ENCODE measurements at places on chromosomes 1 and 21.

GRCh38 chr1:162704673-162705424 lies 72.6 kb downstream of the DDR2 start:
- no peak for DNase-seq

DNA sequence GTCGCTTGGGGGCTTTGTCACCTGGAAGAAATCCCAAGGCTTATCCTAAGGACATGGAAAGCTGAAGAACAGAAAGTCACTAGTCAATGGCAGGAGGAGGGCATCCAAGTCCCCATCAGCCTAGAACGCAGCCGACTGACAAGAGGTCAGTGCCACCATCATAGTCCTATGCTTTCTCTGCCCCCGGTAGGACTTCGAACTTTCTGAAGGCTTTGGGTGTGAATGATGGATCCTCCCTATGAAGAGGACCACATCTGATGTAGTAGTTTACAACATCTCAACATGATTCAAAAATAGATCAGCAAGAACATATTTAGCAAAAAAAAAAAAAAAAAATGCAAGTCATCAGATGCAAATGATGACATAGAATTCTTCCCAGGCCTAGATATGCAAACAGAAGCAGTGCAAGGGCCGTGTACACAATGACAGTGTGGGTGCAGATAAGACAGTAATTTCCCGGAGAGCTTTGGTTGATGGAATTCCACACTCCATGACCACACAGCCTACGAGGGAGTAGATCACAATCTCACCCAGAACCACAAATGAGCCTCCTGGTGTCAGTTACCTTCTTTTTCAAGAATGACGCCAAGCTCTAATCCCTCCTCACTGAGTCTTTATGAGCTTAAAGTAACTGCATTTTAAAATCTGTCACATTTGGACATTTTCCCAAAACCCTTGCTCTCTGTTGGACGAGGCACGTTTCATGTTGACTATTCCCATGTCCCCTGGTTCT lies 88.2 kb downstream of the PSMG1 start:
- peak; percentile 68 for DNase-seq

DNA sequence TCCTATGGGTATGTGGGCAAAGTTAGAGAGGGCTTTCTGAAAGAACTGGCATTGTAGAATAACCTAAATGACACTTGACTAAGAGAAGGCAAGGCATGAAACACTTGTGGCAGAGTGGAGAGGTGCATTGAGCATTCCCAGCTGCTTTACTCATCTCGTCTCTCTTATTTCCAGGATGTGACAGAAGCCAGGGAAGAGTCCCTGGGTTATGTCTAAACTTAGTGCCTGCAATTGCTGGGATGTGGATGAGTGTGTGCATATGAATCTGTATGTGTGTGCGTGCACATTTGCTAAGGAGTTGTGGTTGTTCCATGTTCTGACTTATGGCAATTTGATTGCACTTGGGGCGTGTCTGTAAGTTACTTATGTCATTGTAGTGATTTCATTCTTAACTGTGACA lies 1326.5 kb upstream of the B3GALT2 start:
- no peak for DNase-seq

DNA sequence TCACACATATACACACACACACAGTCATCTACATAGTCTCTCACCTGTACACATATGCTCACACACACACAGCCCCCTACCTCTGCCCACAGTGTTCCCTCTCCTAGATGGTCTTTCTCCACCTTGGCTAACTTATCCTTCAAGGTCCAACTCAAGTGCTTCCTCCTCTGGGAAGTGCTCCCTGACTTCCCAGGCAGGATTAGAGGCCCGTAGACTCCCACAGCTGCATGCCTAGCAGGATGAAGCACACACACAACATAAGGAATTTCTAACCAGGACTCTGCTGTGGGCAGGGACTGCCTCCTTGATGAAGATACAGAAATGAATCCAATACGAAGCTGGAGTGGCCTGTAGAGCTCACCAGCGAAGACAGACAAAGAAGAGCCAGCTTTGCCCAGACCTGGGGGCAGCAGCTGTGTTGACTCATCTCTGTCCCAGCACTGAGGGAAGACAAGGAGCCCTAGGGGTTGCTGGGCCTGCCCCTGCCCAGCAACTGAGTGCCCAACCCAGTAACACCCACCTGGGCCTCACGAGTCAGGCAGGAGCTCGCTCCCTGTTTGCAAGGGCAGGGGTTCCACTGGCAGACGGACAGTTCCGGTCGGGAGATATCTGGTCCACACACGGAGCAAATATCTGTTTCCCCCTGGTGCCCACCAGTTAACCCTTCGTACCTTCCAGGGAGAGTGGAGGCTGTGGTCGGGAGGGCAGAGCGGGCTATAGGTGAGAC lies 100.8 kb downstream of the DMRTB1 start:
- DNase-seq: no peak

Measured in CMK (cell line).